ENCODE measurements at places on chromosomes 6 and 20.
A peak's percentile ranks its signal among the peaks of the same experiment; 100 is the strongest.

GRCh38 chr6:157978021-157978783 lies 3.5 kb upstream of the SYNJ2 start:
- no peak for DNase-seq

DNA sequence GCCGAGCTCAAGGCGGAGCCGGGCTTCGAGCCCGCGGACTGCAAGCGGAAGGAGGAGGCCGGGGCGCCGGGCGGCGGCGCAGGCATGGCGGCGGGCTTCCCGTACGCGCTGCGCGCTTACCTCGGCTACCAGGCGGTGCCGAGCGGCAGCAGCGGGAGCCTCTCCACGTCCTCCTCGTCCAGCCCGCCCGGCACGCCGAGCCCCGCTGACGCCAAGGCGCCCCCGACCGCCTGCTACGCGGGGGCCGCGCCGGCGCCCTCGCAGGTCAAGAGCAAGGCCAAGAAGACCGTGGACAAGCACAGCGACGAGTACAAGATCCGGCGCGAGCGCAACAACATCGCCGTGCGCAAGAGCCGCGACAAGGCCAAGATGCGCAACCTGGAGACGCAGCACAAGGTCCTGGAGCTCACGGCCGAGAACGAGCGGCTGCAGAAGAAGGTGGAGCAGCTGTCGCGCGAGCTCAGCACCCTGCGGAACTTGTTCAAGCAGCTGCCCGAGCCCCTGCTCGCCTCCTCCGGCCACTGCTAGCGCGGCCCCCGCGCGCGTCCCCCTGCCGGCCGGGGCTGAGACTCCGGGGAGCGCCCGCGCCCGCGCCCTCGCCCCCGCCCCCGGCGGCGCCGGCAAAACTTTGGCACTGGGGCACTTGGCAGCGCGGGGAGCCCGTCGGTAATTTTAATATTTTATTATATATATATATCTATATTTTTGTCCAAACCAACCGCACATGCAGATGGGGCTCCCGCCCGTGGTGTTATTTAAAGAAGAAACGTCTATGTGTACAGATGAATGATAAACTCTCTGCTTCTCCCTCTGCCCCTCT lies 1.1 kb downstream of the CEBPB start:
- no peak for DNase-seq

DNA sequence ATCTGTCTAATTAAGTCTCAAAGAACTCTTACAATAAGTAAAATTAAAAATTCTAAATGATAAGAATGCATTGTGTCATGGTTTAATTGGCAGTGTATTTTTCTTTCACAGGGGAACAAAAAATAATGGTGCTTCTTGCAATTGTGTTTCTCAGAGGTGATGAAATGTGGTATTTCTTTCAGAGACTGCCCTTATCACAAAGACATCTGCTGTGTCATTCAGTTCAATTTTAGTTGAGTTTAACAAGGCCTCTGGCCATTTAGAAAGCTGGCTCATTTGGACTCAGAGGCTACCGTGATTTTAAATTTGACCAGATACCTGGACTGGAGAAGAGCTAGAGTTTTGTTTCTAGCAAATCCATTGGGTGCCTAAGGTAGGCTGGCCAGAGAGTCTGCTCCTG lies 23.6 kb upstream of the ZNF831 start:
- DNase-seq, result no peak

DNA sequence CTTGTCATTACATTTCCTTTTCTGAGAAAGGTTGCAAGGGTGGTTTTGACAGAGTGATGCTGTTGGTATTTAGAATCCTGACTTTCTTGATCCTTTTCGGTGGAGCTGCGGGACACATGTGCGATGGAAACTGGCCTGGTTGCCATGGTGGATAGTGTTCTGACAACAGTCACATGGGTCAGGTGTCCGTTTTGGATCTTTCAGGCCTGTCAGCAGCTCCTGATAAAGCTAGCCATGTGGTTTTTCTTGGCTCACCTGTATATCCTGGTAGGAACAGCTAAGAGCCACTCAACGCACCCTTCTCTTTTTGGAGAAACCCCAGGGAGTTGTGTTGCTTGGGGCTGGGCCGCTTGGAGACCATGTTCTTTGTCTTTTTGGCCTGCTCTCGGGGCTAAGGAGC lies 177.4 kb downstream of the MTFR2 start:
- no peak for DNase-seq

- no peak for DNase-seq
These were observed 228.0 kb upstream of the TAB2 start for GRCh38 chr6:149089510-149089909.

DNA sequence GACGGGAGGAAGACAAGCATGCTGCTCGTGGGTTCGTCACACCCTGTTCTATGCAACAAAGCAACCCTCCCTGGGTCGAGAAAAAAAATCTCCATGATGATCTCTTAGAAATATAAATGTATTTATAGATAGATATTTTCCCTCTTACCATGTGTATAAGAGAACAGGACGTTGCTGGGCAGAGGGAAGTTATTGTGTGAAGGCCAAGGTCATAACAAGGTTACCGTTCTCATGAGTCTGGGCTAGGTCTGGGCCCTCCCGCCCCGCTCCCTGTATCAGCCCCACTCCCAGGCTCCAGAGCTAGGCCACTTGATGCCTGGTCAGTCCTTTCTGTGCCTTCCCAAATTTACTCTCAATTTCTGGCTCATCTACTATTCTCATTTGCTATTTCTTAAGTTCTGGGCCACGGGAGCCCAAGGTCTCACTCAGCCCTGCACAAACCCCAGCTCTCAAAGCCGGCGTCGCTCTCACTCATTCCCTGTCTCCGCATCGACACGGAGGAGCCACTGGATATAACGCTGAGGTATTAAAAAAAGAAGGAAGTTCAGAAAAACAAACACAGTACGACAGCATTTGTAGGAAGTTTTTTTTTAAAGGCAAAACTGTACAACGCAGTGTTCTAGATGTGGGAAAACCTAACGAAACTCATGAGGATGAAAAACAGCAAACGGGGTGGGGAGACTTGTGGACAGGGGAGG lies 96.8 kb downstream of the PSMG4 start:
- no peak for DNase-seq

- no peak for DNase-seq
These were observed 177.9 kb downstream of the TFAP2C start for GRCh38 chr20:56806952-56807517.

DNA sequence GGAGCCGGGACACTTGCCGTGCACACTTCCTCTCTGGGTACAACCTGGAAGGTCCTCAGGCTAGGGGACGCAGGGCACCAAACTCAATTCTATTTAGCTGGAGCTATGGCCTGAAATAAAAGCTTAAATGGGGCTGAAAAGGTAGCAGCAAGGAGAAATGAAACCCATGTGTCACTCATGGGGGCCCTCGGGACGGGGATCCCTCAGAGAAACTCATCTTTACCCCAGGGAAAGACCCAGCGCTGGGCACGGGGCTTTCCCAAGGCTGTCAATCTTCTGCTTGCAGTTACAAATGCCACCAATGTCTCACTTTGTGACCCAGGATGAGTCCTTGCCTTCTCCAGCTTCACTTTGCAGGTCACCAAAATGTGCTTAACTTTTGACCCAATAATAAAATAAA lies 16.5 kb downstream of the SNAI1 start:
- no peak for DNase-seq

- no peak for DNase-seq
These were observed 51.8 kb downstream of the HECA start for GRCh38 chr6:139186692-139187091.

GRCh38 chr6:56232436-56232835 lies 14.9 kb downstream of the COL21A1 start:
- no peak for DNase-seq

DNA sequence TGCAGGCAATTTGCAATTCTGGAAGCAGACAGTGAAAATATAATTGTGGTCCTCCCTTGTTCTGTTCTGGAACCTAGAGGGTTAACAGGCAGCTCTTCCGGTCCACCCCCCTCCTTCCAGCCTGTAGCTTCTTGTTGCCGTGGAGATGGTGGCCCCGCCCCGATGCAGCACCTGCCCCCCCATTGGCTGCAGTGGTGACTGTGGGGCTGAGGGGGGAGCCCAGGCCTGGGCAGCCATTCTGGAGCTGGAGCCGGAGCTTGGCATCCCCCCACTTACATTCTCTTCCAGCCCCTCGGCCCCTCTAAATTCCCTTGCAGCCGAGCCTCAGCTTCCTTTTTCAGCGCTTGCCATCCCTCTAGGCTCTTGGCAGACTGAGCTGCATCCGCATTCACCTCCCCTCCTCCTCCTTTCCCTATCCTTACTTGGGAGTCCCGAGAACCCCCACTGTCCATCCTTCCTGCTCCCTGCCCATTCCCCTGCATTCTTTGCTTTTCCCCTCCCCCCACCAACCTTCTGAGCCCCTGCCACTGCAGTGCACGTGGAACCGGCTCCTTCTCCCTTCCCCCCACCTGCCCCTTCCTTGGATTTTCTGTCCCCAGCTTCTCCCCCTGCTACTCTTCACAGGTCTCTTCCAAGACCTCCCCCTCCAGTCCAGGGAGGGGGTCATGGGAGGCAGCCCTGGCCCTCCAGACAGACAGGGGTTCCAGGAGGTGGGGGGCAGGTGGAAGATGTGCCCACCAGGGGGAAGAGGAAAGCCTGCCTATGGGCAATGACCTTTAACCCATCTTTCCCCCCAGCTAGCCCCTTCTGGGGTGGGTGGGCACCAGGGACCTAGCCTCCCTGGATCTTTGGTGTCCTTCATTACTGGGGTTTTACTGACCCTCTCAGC lies 11.4 kb downstream of the SYNGAP1 start:
- peak; percentile 54 for DNase-seq

DNA sequence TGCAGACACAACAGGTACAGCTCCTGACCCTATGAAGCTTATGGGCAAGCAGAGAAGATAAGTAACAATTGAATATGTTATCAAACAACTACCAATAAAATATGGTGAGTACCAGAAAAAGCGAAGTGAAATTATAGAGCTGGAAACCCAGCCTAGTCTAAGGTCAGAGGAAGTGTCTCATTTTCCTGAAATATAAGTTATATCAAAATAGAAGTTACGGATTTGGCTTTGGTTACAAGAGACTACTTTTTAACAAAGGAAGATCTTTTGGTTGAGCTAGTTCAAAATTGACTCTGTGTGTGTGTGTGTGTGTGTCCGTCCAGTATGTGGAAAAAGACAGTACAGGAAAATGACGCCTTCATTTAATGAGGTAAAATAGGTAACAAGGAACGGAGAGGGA lies 8.9 kb downstream of the STX11 start:
- no peak for DNase-seq

Data from activated CD8-positive, alpha-beta memory T cell treated with anti-CD3 and anti-CD28 coated beads for 1 hour (primary cell).